ENCODE measurements at places on chromosomes 7 and 10.

DNA sequence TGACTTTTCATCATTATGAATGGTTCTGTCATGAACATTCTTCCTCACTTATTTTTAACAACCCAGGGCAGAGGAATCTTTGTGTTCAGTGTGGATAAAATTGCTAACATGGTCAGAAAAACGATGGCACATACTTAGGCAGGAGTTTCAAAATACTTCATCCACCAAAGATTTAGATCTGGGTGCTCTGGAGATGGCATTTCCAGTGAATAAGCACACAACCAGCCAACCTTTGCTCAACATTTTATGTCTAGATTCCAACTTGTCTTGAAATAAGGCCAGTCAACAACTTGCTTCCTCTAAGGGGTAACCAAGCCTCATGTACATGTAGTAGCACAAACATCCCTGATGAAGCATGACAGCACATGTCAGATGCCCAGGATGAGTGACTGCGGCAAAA is 33.4 kb upstream of the ADRB1 start:
- DNase-seq = no peak

DNA sequence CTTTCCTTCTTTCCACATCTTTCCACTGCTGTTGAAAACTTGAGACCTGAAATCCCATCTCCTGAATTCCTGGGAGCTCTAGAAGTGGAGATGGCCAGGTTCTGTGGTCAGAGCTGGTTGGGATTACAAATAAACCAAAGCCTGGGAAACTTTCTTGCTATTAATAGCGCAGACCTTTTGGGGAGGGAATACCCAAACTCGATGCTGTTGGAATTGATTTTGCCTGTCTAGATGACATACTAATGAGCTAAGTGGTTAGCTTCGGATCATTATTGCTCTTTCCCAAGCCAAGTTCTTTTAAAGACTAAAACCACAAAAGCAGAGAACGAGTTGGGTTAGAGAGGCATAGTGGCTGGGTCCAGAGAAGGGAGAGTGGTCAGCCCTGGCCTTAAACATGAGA is 76.6 kb downstream of the TCF7L2 start:
- DNase-seq = no peak

GRCh38 chr7:18689551-18689950 is 194.0 kb downstream of the HDAC9 start:
- DNase-seq = no peak

- DNase-seq = no peak
Measured at GRCh38 chr10:2980791-2981360, 86.5 kb upstream of the PFKP start.

GRCh38 chr7:6393667-6394056 is 54.1 kb downstream of the DAGLB start:
- DNase-seq = no peak

DNA sequence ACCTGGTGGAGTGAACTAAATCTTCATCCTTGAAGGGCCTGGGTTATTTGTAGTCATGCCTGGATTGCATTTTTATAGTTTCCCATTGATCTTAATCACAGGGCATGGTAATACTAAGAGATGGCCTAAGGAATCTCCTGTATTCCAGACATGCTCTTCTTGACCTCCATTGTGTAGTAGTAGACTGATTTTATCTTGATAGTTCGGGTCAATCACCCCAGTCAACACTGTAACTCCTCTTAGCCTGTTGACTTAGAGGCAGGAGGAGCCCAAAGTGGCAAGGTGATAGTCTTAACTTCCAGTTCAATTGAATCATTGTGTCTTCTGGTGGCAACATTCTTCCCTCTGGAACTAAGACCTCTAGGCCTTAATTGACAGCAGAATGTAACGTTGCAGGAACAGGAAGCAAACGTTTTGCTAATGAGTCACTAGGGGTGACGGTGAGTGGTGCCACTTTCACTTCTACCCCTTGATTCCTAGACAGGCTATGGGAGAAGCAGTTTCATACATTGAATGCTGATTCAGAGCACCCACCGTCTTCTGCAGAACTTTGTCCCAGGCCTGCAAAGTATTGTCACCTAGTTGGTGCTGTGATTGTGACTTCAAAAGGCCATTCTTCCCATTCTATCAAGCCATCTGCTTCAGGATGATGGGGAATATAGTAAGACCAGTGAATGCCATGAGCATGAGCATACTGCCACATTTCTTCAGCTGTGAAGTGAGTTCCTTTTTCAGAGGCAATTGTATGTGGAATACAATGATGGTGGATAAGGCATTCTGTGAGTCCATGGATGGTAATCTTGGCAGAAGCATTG is 24.0 kb upstream of the PAPSS2 start:
- DNase-seq = no peak

DNA sequence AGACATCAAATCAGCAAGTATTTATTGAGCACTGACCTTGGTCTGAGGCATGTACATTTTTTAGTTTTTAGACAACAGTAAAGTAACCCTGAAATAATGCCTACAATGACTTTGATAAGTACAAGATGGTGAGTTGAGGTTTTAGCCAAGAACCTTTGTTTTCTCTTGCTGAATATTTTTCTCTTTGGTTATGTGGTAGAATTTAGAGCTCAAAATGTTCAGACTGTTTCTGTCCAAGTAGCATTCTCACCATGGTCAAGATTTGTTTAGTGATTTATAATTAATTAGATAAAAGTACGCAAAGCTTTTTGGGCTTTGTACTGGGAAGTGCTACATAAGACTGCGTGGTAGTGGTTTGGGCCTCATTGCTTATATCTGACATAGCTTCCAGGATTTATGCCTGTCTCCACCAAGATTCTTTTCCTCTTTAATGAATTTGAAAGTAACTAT is 102.4 kb downstream of the KAT6B start:
- no peak for DNase-seq

GRCh38 chr7:94748376-94748775 is 92.4 kb upstream of the SGCE start:
- DNase-seq = no peak

DNA sequence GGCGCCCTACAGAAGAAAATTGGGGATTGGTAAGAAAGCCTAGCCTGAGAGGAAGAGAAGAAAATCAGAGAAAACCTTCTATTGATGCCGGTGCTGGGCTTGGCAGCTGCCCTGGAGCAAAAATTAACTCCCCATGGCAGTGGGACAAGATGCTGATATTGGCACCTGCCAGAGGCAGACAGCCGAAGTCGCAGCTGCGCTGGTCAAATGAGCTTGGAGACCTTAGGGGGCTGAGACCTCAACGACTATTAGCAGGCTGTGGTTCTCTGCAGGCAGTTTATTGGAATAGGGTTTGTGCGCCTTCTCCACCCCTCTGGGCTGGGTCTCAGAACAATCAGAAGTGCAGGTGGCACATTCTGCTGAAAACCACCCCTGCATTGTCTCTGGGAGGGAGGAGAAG is 213.7 kb downstream of the GFRA1 start:
- no peak for DNase-seq

- no peak for DNase-seq
Measured at GRCh38 chr10:80421707-80422536, 13.6 kb downstream of the PRXL2A start.

DNA sequence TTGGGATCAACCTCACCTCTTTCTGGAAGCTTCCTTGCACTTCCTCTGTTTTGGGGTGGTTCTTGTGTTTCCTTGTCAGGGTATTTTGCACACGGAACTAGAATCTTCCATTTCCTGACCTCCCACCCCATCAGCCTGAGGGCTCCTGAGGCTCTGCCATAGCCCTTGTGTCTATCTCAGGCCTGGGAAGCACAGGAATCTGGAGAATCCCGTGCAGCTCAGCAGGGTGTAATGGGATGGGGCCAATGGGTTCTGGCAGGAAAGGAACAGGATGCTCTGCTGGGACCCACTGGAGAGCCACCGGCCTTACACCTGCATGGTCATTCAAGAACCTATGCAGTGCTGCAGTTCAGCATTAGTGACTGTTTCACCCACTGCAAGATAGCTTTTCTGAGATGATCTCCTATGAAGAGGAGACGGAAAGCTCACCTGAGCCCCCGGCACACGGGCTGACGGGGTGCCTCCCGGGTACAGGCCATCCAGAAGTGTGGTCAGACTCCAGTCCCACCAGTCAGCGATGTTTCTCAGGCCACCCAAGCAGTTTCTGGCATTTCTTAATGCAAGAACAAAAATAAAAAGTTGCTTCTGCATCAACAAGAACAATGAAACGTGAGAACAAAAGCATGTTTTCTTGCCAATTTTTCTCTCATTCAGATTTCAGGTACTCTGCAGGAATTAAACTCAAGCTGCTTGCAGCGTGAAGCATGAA is 133.2 kb downstream of the PKD1L1 start:
- DNase-seq = no peak

- DNase-seq = no peak
Measured at GRCh38 chr7:22140578-22140977, 194.9 kb upstream of the CDCA7L start.

DNA sequence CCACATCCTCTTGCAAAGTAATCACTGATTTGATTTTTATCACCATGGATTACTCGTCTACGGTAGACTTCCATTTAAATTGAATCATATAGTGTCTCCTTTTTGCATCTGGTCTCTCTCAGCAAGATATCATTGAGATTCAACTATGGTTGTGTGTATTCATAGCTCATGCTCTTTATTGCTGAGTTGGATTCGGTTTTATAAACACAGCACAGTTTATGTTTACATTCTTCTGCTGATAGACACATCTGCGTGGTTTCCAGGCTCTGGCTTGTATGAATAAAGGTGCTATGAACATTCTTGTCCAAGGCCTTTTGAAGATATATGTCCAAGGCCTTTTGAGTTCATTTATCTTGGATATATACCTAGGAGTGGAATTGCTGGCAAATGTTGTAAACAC is 356.5 kb upstream of the CELF2 start:
- DNase-seq = no peak

- DNase-seq = no peak
Measured at GRCh38 chr10:6494442-6494819, 85.6 kb downstream of the PRKCQ start.

DNA sequence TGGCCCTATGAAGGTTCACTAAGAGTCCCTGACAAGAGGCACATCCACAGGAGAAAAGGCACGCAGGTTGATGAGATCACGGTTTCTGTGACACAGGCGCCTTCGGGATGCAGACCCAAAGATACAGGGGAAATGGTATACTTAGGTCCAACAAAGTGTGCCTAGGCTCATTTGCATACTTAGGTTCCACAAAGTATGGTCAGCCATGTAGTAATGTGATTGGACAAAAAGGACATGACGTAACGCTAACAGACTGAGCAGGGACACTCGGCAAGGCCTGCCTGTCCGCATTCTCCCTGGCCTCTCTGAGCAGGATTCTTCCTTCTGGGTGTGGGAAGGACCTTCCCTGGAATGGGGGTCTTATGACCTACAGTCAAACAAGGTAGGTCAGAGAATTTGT is 190.6 kb downstream of the CELF2 start:
- DNase-seq = no peak

GRCh38 chr7:46604241-46604661 is 683.2 kb upstream of the IGFBP3 start:
- DNase-seq = no peak

- DNase-seq = no peak
Measured at GRCh38 chr10:77530011-77530410, 107.6 kb downstream of the KCNMA1 start.

DNA sequence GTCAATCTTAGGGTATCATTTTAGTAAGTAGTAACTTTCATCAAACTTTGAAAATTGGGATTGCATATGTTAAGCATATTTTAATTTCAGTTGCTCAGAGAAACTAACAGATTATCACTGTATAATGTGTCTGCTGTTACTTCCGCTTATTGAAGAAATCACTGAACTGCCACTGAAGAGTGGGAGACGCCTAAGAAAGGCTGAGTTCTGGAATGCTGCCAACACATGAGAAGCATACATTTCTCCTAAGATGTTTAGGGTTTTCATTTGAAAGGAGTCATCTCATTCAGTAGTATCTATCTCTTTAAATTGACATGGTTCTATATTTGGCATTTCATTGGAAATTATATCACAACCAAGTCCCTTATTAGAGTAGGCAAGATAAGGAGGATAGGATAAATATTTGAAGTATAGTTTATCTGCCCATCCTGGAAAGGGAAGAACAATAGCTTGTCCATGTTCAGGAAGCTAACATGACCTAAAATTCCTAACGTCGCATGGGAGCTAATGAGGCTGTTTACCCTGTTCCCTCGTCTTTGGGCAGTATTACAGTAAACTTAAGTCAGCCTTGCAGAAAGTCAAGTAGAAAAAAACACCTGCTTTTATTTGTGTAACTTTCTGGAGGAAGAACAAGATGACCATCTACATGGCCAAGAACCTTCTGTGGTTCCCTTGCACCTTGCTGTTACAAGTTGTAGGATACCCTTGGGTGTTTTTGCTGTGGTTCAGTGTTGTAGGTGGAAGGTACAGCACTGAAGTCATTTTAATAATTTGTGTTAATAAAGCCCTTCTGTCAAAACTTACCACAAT is 67.3 kb downstream of the NHLRC2 start:
- DNase-seq = no peak

DNA sequence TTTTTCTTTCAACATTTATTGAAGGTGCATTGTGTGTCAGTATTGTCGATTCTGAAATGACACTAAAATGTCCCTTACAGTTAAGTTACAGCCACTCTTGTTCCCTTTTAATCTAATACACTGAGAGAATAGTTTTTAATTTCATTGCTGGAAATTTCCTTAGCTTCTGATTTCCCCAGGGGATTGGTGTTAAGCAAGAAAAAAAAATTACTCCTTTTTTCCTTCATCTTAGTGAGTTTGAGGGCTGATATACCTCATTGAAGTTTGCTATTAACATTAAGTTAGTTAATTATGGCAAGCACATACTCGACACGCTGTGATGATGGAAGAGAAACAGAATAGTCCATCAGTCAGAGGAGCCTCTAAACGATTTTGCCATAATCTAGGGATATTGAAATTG is 57.0 kb upstream of the EXOC4 start:
- no peak for DNase-seq

- DNase-seq = no peak
Measured at GRCh38 chr7:79608005-79608404, 154.5 kb upstream of the MAGI2 start.

GRCh38 chr10:101968940-101969321 is 87.0 kb downstream of the ARMH3 start:
- DNase-seq = no peak

DNA sequence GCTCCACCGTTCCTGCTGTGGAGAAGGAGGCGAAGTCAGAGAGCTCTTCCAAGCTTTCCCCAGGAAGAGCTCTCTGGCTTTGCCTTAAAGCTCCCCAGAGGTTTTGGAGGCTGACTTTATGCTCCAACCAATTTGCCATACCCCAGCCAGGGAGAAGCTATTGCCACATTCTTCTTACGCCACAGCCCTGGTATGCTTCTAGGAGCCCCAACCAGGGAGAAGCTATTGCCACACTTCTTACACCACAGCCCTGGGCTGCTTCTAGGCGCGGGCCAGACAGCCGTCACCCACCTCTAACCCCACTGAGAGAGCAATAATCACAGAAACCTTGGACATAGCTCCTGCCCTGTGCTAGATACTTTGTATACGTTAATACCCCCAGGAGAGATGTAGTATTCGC is 951 bp downstream of the ELOVL3 start:
- DNase-seq = no peak

GRCh38 chr7:145263886-145264285 is 428.0 kb upstream of the TPK1 start:
- DNase-seq = no peak

DNA sequence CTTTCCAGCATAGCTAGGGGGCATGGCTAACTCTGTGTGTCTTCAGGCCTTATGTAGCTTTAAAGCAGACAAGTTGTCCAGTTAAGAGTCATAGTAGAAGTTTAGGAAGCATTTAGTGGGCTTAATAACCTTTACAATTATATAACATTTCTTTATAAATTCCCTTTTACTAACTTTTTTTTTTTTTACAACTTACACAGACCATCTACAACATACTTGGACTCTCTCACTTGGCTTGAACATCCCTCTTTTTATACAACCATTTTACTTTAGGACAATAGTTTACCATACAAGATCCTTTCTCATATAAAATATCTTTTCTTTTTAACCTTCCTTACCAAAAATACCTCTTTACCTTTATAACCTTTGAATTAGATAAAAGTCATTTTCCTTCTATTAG is 26.3 kb downstream of the SP4 start:
- no peak for DNase-seq

All from DMS79 (cell line).